ENCODE measurements at places on chromosomes 4 and X.

DNA sequence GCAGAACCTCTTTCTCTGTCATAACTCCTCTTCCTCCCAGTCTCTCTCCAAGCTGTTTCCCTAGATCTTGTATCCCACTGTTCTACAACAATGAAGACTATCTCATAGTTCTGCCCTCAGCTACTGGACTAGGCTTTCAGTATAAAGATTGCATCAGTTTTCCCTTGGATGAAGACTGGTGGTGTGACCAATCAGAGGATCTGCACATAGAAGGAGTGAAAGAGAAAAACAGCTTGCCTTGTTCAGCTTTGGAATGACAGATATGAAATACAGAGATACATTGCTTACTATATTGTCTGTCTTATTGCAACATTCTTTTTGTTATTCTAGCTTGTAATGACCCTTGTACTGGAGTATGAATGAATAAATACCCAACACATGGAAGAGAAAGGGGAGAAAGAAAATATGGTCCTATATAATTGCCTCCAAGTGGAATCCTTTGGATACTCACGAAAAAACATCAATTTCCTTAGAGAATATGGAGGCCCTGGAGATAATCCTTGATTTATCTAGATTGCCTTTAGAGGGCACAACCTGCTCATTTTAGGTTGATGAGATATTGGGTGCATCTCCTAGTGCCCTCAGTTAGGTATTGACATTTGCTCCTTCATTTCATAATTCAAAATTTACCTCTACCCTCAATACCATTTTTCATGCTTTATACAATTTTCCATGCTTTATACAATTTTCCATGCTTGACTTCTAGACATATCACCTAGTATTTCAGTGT is 395.8 kb downstream of the NAF1 start:
- DNase-seq = no peak

GRCh38 chr4:177070533-177071058 is 239.1 kb upstream of the NEIL3 start:
- no peak for DNase-seq

- DNase-seq = no peak
Measured at GRCh38 chrX:40284852-40285251, 187.1 kb upstream of the BCOR start.

- DNase-seq = no peak
Measured at GRCh38 chrX:106168107-106168506, at the start of gene PWWP3B. Gene PWWP3B (plus strand): TSS chrX:106168305. CDS start chrX:106205433, 37,128 bp downstream.

DNA sequence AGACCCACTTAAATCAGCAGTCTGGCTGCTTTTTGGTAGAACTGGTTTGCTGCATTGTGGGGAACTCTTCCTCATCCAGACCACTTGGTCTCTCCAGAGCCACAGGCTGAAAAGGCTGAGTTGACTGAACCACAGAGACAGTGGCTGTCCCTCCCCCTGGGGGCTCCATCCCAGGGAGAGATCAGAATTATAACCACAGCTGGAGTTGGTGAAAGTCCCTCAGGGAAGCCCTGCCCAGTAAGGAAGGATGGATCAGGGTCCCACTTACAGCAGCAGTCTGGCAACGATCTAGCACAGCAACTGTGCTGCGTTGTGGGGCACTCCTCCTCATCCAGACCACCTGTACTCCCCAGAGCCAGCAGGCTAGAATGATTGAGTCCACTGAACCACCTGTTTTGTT is 212.7 kb downstream of the SOX3 start:
- DNase-seq = no peak

- no peak for DNase-seq
Measured at GRCh38 chr4:15012017-15012788, 9.9 kb downstream of the CPEB2 start.

GRCh38 chr4:3388471-3389232 is 53.1 kb upstream of the HGFAC start:
- no peak for DNase-seq

DNA sequence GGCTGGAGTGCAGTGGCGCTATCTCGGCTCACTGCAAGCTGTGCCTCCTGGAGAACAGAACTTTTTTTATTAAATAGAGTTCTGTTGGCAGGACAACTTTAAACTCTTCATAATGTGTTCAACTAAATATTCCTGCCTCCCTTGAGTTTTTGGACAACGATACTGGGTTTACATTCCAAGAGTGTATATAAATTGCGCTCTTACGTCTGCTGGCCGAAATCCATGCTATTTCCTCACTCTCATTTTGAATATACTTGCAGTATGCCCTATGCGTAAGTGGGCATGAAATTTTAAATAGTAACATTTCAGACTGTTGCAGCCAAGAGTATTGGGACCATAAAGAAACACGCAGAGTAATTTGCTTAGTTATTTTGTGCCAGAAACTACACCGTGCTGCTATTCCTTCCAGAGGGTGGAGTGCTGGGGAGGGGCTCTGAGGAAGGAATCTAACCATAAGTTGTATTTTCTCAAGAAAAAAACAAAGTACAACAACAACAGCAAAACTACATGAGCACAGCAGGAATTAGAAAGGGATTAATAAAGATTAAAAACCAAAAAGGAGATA is 480.0 kb downstream of the NLGN4X start:
- DNase-seq = no peak

DNA sequence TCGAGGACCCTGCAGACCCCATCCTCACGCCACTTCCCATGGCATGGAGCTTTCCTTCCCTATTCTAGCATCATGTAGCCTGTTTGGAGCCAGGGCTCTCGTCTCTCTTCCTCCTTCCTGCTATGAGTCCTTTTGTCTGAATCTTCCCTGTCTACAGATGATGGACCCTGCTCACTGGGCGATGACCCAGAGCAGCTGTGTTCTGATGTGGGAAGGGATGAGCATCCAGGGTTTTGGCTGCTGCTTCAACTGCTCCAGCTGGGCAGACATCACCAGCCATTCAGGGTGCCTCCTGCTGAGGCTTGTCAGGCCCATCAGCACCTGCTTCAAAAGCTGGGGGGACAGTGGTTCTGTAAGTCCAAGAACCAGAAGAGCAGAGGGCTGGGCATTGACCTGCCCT is 3.2 kb upstream of the CCKAR start:
- DNase-seq = no peak

DNA sequence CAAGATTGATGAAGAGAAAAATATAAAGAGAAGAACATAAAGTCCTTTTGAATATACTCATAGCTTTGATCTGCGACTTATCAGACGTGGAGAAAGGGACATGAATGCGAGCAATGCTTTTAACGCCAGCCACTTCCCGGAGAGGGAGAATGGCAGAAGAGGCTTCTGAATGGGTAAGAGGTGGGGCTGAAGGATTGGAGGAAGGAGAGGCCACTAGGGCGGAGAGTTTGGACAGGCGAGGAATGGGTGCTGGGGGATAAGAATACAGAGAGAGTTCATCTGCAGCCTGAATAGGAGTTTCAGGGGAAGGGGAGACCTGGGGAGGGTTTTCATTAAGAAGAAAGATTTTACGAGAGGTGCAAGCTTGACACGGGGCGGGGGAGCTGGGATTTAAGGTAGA is 2534.9 kb downstream of the PCDH7 start:
- DNase-seq = peak; percentile 6

DNA sequence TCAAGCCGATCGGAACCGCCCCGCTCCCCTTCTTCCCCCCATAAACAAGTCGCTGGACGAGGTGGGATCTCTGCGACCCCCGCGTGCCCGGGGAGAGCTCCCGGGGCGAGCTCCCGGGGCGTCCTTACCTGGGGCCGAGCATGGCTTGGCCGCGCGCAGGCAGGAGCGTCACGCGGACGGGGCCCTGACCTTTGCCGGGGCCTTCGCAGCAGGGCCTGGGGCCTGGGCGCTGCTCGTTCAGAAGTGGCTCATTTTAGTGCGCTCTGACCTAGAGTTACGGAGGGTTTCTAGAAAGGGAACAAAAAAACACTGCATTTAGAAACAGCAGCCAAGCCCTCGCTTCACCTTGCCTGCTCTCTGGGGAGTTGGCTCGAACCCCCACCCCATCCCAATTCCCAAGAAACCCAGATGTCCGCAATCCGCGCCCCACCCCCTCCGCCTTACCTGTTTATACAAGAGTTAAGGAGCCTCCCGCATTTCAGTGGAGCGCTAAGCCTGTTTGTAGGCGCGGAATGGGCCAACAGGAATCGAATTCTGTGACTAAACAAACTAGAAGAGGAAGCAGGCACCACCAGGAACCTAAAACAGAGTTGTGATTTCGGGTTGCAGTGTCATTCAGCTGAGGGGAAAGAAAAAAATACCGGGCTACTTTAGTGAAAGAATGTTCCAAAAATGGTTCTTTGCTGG is 814 bp upstream of the RBM47 start:
- no peak for DNase-seq

DNA sequence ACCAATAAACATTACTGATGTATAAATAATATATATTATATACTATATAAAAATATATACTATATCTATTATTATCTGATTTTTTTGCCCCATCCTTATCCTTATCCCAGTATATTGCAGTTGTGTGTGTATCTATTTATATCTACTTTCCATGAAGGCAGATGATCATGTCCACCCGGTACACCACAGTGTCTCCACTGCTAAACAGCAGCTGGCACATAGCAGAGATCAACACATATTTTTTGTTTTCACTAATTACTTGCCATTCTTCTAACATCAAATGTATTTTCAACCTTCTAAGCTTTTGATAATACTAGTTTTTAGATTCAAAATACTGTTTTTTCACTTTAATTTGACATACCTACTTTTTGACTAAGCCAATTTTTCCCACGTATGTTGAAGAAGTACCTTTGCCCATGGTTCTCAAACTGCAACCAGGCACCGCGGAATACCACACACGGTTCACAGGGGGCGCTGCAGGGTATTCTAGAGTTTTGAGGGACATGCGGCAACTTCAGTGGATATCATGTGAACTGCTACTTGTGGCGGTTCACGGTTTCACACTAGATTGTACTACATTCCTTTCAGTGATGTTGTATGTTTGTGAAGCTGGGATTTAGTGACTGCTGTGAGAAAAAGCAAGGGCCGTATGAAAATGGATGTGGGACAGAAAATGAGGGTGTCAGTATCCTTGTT is 182.5 kb upstream of the NPY2R start:
- no peak for DNase-seq

DNA sequence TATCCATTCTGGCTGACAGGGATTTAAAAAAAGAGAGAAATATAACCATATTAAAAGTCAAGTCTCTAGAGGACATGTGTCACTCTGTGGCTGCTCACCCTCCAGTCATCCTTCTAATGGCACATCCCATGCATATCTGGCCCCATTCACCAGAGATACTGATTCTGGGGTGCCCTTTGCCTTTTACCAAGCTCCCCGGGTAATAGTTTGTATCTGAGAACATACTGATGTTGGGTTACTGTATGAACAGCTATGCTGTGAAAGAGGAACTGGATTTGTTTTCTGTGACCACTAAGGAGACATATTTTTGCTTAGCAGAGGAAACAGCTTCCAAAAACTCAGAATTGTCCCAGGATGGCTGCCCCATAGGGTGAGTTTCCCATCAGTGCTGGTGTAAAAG is 56.0 kb downstream of the SAT1 start:
- DNase-seq = no peak

DNA sequence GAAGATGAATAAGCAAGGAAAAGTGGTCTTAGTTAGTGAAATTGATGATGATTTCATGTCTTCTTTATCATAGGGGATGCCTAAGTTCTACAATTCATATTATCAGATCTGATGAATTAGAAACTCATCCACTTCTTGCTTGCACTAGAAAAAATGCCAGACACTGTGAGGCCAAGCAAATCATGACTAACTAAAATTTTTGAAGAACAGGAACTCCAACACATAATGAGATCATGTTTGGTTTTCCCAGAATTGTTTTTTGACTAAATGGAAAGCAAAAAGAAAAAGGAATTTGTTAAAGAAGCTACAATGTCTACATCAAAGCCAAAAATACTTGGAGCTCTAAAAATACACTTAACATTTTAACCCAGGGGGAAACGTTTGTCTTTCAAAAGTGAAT is 120.4 kb downstream of the ARSF start:
- DNase-seq = no peak

- DNase-seq = no peak
Measured at GRCh38 chr4:158993891-158994290, 109.0 kb upstream of the RAPGEF2 start.

DNA sequence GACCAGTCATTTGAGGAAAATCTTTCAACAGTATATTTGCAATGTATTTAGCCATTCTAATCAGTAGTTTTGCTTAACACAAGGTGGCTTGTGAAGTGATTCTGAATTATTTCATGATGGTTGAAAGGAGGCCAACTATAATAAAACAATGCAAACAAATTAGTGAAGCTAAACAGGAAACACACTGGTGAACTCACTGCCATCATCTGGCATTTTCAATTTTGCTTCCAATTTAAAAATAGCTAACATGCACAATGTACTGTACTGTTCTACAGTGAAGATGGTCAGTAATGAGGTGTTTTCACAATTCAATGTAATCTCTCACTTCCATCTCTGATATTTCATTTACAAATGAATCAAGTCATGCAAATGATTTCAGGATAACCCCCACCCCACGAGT is 31.1 kb downstream of the PGRMC2 start:
- DNase-seq = no peak

- no peak for DNase-seq
Measured at GRCh38 chr4:28146191-28146590, 1285.5 kb downstream of the STIM2 start.

DNA sequence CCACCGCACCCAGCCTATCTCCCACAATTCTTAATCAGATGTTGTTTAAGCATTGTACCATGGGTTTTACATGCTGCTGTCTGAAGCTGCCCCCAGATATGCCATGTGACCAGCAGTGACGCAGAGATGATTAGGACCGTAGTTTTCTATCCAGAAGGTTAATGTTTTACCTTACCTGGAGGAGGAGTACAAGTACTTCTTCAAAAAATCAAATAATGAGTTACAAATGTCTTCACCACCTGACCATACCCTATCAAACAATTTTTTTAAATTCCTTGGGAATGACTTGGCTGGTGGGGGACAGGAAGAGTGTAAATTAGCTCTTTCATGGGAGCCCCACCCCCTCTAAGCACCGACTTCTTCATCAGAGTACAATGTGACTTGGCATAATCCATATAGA is 16.2 kb upstream of the SGMS2 start:
- no peak for DNase-seq

DNA sequence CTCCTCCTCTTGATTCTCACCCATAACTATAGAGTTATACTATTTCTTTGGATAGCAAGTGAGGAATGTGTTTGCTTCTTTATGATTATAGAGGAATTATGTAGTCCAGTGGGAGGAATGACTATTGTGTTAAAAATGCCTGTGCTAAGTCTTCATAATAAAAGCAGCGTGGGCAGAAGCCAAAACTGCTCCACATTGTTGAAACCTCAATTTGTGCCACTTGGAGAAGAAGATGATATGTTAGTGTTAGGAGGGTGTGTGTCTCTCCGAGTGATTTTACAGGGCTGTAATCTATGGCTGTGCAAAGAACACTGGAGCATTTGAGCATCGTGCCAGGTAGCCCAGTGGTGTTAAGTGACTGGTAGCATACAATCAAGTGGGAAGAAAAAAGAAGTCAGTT is 74.3 kb downstream of the FRAS1 start:
- DNase-seq = no peak

DNA sequence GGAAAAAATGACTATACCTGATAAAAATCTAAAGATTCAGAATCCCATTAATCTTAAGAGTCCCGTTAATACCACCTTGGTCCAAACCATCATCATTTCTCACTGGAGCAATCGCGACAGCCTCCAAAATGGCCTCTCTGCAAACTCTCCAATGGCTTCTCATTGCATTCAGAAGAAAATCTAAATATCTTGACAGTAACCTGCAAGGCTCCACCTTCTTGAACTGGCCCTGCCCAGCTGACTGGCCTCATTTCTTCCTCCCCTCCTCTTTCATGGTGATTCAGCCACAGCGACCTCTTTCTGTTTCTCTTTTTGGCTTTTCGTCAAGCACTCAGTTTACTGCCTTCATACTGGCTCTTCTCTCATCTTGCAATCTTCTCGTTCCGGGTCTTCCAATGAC is 56.2 kb upstream of the GPRIN3 start:
- no peak for DNase-seq

Data from NCI-H146 (cell line).